ENCODE measurements at places on chromosomes 13 and 19.

DNA sequence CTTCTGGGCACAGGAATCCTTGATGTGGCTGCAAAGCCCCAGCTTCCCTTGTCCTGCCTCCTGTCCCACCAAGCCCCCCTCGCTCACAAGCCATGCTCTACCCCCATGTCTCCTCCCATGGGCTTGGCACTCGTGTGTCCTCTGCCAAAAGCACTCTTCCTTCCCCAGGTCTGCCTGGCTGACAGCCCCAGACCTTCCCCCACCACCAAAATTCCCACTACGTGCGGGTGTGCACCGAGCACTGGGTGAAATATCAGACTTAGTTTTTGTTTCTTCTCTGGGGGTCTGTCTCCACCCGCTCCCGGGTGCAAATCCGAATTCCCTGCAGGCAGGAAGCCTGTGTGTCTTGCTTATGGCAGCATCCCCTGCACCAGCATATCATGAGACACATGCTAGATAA is 5.9 kb upstream of the VSTM2B start:
- DNase-seq, result no peak

- peak; percentile 45 for DNase-seq
These were observed at the start of gene RUBCNL for GRCh38 chr13:46387064-46387851. TSS of gene RUBCNL (minus strand) at chr13:46387252. CDS start at chr13:46372475, 14,777 bp downstream.

GRCh38 chr13:111542530-111543341 is 222.3 kb downstream of the TEX29 start:
- DNase-seq, result no peak

- DNase-seq, result no peak
These were observed 4.9 kb upstream of the RDH13 start for GRCh38 chr19:55067869-55068268.

GRCh38 chr19:6586726-6587092 is 4.2 kb downstream of the CD70 start:
- no peak for DNase-seq
